ENCODE measurements at places on chromosomes 4 and X.

DNA sequence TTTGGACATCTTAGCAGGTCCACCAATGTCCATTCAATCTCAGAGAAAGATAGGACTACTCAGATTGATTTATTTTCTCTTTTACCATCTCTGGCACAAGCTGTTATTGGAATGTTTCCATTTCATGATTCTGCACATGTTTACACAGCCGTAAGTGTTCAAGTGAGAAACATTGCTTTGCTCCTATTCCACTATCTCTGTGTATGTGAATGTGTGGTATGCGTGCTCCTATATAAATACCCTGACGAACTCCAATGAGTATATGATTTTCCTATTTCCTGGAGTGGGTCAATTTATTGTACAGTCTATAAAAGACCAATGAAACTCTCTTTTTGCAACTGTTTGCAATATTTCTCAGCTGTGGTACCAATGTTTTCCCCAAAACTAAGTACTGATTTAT lies 221.0 kb upstream of the GALNT7 start:
- no peak for DNase-seq

GRCh38 chr4:67201334-67201733 lies 344.0 kb downstream of the CENPC start:
- DNase-seq = no peak

- DNase-seq = no peak
Observed at GRCh38 chrX:118286066-118286762, 59.7 kb upstream of the WDR44 start.

GRCh38 chr4:57462843-57463242 lies 352.7 kb upstream of the IGFBP7 start:
- no peak for DNase-seq

DNA sequence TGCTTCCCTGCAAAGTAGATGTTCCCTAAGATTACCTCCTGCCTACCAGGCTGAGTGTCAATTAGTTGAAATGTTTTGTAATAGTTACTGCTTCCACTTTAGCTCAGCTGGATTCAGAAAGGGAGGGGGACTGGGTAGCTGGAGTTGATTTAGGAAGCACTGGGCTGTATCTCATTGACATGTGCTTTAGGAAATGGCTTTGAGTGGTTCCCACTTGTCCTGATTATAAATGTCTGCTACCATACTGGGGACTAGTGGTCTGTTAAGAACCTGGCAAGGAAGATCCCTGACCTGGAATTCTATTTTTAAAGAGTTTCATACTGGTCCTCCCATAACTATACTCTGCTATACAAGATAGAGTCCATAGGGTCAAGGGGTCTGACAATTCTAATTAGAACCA lies 363.9 kb upstream of the PPP1R2C start:
- DNase-seq = no peak

GRCh38 chrX:33194876-33195433 lies 16.4 kb downstream of the DMD start:
- no peak for DNase-seq

GRCh38 chr4:76377911-76378310 lies 43.0 kb downstream of the CCDC158 start:
- DNase-seq = no peak

GRCh38 chr4:75371915-75372314 lies 142.3 kb downstream of the RCHY1 start:
- DNase-seq = no peak

GRCh38 chrX:150192816-150193215 lies 170.3 kb upstream of the MAMLD1 start:
- DNase-seq = no peak

- no peak for DNase-seq
Observed at GRCh38 chrX:71565474-71566041, 12.7 kb upstream of the GCNA start.

GRCh38 chr4:69485130-69485529 lies 10.6 kb downstream of the UGT2B4 start:
- DNase-seq = no peak

DNA sequence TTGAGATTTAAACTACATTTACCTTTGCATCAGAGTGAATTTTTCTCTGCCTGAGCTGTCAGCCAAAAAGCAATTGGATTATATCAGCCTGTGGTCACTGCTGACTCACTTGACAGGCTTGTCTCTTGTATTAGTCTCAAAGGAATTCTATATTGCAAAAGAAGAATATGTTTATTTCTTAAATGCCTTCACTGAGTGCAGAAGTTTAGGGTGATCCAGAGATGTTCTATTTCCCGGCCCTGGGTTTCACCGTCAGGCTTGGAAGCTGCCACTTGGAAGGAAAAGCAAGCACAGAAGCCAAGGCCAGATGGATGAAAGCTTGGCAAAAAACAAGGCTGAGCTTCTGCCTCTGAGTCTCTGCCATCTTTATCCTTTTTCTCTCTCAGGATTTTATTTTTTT lies 80.9 kb downstream of the FAM114A1 start:
- DNase-seq = peak; percentile 86

DNA sequence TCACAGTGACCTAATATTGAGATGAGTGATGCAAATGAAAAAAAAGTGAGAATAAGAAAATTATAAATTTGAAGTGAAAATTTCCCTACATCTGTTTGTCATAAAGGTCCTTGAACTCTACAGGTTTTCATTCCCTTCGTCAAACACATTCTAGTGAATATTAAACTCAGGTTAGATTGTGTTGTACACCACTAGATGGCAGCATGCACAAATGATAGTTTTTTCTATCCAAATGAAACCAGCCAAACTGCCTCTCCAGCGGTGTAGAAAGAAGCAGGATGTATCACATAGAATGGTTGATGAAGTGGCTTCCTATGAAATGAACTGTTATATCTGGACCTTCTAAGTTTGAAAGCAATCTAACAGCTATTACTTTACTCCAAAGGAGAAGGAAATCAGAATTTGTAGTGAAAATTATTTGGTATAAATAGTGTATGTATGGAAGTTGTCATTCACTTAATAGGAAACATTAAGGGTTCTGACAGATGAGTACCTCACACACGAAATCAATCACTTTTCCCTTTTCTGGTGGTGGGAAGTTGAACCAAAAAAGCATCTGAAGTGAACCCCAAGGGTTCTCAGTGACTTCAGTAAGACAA lies 382.7 kb downstream of the UNC5C start:
- DNase-seq = peak; percentile 23

DNA sequence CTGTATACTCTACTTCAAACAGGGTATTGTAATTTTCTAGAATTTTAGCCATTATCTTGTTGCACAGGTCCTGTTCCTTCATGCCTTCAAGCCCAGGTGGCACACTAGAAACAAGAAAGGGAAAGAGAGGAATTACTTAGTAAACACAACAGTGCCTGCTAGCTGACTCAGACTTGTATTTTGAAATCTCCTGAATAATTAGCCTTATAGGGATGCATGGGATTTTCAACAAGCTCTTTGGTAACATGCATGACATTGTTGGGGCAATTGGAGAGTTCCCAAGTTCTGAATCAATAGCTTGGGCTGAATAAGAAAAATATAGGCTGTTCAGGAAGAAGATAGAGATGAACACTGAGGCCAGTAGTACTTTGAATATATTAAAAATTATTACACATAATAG lies 118.8 kb downstream of the FAM13A start:
- DNase-seq = peak; percentile 83

DNA sequence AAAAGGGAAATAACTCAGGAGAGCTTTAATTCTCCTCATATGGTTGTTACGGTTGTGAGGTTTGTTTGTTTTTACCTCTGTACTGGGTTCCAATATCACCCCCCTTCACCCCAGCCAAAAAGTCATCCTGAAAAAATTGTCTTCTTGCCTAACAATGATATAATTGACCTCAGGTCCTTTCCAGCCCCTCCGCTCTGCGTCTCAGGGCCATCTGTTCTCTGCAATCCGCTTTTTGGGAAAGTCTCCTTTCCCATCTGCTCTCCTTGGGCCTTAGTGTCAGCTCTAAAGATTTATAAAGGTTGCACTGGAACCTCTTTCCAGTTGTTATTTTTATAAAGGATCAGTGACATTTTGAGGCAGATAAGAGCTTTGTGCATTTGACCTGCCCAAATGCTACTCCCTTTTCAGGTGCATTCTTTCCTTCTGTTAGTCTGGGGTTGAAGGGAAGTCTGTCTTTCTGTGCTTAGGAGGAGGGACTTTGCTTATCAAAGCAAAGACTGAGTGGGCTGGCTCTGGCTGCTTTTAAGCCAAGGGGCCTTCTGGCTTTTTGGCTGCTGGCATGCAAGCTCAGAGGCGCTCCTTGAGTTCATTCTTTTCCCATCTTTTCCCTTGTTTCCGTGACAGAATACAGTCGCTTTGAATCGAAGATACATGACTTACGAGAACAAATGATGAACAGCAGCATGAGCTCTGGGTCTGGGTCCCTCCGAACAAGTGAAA lies 34.1 kb downstream of the DLG3 start:
- DNase-seq = no peak

GRCh38 chrX:47662144-47662657 lies 3.2 kb upstream of the UXT start:
- DNase-seq = peak; percentile 87

DNA sequence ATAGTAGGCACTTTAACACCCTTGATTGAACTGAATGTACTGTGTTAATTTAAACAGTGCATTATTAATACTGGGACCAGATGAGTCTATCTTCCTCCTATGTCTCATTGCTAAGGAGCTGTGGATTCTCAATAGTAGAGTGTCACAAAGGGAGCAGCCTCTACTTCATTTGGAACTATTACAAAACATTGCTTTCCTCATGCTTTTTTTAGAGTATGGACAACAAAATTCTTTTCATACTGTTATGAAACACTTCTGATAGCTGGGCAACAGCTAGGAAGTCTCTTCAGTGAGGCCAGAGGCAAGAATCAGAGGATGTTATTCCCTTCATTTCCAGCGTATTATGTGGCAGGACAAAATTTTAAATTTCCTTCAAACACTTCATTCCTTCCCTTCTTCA lies 160.8 kb downstream of the FBXO8 start:
- no peak for DNase-seq

- DNase-seq = no peak
Observed at GRCh38 chr4:185011408-185011807, 6.9 kb upstream of the HELT start.

GRCh38 chrX:2267890-2268289 lies 232.9 kb downstream of the DHRSX start:
- DNase-seq = no peak

DNA sequence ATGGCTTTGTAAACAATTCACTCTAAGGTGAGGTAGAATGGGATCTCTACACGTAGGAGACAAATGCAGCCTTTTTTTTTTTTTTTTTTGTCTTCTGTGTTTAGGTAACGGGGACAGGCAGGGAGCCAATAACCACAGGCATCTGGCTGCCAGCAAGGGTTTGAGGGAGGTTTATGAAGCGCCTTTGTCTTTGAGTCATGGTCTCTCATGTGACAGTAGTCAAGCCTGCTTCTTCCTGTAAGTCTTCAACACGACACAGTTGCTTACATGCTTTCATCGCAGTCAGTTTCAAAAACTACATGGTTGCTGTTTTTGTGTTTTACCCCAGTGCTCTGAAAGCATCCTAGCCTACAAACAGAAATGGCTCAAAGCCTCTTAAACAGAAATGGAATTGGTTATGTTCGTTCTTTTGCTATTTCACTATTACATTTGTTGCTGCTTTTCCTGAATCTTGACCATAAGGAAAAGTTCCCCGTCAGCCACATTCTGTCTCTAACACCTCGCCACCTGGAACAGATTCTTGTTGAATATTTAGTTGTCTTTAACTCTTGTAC lies 127.8 kb upstream of the METTL14 start:
- DNase-seq = peak; percentile 6

- DNase-seq = no peak
Observed at GRCh38 chrX:7730071-7730470, 112.9 kb upstream of the VCX start.

DNA sequence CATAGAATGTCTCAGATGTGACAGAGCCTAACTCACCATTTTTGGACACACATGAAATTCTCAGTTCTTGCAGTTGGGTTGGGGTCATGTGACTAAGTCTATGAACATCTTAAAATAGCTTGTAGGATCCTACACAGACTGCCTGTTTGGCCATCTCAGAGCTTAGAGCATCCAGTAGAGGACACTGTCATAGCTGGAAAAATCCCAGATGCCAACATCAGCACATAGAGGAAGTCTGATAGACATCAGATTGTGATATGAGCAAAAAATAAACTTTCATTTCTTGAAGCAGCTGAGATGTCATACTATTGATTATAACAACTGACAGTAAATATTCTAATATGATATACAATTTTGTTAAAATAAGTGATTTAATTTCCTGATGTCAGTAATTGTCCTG lies 207.1 kb downstream of the TRAM1L1 start:
- DNase-seq = no peak

DNA sequence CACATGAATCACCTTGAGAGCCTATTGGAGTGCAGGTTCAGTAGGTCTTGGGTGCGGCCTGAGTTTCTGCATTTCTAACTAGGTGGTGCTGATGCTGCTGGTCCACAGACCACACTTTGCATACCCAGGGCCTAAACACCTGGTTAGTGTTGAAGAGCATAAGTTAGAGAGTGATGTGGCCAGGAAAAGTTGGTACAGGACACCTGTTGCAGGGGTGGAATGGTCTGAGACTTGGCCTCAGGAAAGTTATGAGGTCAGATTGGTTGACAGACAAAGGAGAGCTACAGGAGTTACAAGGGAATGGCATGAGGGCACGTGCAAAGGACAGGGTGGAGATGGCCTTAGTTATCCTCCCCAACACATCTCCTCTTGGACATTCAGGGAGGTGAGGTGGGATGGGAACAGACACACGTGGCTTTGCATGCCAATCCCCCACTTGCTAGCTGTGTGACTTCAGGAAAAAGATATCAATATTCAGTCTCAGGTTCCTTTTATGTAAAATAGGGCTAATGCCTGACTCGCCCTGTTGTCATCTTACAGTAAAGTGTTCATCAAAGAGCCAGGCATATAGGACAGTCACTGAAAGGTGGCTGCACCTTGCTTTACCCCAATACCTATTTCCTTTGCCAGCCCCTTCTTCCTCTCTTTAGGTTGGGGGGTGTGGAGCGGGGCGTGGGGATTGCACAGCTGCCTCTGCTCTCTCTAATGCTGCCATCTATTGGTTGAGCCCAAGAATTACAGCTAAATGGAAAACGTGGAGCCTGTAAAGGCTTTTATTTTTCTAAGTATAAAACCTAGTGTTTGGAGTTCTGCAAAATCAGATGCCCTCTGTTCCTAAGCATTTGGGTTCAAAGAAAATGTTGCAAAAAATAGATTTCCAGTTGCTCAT lies 47.5 kb downstream of the ATG4A start:
- DNase-seq = no peak

DNA sequence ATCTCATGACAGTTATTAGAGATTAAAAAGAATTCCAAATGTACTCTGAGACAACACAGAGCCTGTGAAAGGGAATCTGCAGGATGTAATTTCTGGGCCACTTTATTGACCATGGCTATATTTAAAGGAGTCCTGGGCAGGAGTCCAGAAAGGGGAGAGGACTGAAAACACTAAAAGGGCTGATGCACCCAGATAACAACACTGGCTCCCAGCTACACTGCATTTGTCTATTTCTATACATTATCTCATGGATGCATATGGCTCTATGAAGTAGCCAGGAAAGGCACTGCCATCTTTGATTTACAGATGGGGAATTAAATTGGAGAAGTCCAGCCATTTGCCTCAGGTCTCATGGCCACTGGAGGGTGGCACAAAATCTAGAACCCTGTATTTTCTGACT lies 56.0 kb downstream of the MED28 start:
- no peak for DNase-seq

- DNase-seq = no peak
Observed at GRCh38 chr4:2324891-2325290, 63.0 kb upstream of the MXD4 start.
